BE2C (cell line): ENCODE measurements at places on chromosomes 1 and 21.
A peak's percentile ranks its signal among the peaks of the same experiment; 100 is the strongest.

DNA sequence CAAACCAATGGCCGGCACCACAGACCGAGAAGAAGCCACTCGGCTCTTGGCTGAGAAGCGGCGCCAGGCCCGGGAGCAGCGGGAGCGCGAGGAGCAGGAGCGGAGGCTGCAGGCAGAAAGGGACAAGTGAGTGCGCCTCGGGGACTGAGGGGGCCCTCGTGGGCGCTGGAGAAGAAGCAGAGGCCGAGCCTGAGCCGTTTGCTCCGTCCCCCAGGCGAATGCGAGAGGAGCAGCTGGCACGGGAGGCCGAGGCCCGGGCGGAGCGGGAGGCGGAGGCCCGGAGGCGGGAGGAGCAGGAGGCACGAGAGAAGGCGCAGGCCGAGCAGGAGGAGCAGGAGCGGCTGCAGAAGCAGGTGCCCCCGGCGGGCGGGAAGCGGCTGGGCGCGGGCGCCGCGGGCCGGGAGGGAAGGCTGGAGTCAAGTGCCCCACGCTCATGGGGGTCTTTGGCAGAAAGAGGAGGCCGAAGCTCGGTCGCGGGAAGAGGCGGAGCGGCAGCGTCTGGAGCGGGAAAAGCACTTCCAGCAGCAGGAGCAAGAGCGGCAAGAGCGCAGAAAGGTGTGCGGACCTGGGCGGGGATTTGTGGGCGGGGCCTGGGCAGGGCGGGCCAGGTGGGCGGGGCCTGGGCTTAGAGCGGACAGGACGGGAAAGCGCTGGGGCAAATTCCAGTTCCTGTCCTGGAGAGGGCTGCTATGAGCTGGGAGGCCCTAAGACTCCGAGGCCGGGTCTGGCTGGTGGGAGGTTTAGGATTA is 22.7 kb downstream of the MAP7D1 start:
- no peak for DNase-seq

DNA sequence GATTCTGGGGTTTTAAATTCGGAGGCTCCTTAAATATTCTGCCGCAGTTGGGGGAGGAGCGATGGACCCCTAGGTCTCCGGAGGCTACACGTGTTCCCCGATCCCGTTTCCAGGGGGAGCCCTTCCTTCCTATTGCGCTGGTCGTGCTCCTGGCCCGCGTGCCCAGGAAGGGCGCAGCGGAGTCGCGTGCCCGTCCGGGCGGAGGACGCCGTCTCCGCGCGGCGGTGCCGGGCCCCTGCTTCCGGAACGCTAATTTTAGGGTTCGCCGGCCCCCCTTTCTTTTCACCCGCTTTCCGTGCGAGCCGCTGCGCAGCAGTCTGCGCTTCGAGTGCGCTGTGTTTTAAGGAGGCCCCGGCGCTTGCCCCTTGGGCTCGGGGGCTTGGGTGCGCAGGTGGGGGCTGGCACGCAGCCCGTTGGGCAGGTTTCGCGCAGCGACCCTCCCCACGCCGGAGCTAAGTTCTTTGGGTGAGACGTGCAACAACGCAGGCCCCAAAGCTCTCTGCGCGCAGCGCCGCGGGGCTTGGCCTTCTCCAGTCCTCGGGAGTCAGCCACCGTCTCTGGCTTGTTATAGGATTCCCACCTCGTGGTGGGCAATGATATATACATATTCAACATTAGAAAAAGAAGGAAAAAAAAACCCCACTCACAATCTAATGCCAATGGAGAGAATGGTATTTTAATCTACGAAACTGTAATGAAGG is 43.5 kb upstream of the DNAJC6 start:
- peak; percentile 72 for DNase-seq

DNA sequence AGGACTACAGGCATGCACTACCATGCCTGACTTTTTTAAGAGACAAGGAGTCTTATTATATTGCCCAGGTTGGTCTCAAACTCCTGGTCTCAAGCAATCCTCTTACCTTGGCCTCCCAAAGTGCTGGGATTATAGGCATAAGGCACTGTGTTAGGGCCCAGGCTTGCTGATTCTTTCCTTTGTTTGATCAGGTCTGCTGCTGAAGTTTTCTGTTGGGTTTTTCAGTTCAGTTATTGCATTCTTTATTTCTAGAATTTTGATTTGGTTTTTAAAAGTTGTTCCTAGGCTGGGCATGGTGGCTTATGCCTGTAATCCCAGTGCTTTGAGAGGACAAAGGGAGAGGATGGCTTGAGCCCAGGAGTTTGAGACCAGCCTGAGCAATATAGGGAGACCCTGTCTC is 47.9 kb downstream of the C4BPA start:
- DNase-seq, result no peak

- DNase-seq, result no peak
Measured at GRCh38 chr1:31241321-31241720, 1.6 kb upstream of the NKAIN1 start.

DNA sequence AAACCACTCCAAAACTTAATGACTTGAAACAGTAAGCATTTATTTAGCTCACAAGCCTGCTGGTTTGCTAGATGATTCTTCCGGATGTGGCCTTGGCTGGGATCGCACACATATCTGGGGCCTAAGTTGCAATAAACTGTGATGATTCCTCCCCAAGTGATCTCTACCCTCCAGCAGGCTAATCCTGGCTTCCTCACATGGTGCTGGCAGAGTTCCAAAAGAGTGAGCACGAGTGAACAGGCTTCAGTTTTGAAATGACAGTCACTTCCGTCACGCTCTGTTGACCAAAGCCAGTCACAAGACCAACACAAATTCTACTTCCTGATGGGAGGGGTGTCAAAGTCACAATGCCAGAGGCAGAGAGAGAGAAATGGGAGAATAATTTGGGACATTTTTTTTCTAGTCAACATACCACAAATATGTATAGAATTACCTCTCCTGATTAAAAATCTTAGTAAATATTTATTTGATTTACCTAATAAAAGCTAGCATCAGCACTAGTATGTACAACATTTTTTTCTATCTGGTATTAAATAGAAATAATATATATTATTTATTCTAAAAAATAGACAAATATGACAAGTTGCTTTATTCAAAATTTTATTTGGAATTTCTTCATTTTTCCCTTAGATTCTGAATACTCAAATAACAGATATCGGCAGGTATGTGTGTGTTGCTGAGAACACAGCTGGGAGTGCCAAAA is 292.7 kb downstream of the TPR start:
- peak; percentile 94 for DNase-seq

- no peak for DNase-seq
Measured at GRCh38 chr1:15460708-15461095, 4.2 kb downstream of the CELA2A start.

DNA sequence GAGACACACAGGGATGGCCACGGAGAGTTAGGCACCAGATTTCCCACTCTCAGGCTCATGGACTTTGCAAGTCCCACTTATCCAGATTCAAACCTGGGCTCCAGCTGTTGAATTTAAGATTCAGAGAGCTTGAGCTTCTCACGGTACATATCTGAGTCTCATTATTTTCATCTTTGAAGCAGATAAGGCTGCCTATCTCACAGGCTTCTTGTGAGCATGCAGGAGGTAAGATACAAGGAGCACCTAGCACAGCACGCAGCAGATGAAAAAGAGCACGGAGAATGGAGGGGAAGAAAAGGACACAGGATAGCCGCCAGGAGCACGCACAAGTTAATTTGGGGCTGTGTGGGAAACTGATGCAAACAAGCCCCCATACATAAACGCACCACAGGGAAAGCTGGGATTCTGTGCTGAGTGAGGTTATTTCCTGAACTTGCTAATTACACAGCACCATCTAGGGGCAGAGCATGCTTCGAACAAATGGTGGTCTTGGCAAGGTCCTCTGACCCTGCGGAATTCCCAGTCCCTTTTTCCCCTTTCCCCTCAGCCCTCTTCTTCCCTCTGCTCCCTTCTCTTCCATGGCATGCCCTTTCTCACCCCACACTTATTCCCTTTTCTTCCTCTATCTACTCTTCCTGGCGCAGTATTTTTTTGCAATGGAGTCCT is 134.7 kb upstream of the VANGL1 start:
- peak; percentile 25 for DNase-seq

GRCh38 chr21:17238468-17238867 is 274.4 kb upstream of the CXADR start:
- DNase-seq, result no peak

- DNase-seq, result no peak
Measured at GRCh38 chr1:37890378-37891014, 31.1 kb upstream of the MTF1 start.

GRCh38 chr21:34363733-34364132 is at the start of gene KCNE2:
Gene KCNE2 (plus strand): TSS chr21:34364006. CDS start chr21:34370479, 6,473 bp downstream.
- DNase-seq, result no peak

DNA sequence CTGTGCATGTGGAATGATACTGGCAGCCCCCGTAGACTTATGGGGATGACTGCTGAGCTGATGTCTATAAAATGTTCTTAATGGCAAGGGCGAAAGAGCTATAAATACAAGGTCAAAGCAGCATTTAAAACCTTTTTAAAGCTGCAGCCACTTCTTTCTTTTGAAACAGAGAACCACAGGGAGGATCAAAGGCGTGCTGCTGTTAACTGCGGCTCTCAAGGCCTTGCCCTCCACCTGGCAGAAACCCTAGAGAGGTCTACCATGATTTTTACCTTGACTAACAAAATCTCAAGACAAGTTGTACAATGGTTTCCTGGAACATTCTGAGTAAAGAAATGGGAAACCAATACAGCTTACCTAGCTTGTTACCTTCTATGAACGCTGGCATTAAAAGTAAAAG is 89.7 kb downstream of the SLC45A1 start:
- DNase-seq, result no peak

DNA sequence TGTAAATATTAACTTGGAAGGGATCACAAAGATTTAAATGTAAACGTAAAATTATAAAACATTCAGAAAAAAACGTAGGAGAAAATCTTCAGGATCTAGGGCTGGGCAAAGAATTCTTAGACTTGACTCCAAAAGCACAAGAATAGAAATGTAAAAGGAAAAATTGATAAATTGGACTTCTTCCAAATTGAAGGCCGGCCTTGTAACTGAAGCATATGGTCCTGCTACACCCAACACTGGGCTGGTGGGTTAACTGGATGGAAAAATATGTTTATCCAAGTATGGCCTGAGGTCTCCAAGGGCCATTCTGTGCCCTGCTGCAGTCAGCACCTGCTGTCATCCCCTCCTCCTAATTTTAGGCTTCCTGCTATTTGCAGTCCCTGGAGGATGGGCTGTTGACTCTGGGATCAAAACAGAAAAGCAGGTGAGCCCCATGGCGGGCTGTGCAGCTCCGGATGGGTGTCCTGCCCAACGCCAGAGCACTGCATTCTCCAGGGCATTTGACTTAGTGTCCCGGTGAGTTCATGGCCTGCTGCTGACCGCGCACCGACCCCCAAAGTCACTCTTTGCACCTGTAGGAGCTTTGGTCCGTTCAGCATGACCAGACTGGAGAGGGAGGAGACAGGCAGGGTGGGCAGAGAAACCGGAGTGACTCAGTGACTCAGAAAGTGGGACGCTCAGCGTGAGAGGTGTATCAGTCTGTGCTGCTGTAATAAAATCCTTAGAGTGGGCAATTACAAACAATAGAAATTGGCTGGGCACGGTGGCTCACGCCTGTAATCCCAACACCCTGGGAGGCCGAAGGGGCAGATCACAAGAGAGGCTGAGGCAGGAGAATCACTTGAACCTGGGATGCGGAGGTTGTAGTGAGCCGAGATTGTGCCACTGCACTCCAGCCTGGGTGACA is 6.1 kb upstream of the AIRE start:
- DNase-seq, result no peak

DNA sequence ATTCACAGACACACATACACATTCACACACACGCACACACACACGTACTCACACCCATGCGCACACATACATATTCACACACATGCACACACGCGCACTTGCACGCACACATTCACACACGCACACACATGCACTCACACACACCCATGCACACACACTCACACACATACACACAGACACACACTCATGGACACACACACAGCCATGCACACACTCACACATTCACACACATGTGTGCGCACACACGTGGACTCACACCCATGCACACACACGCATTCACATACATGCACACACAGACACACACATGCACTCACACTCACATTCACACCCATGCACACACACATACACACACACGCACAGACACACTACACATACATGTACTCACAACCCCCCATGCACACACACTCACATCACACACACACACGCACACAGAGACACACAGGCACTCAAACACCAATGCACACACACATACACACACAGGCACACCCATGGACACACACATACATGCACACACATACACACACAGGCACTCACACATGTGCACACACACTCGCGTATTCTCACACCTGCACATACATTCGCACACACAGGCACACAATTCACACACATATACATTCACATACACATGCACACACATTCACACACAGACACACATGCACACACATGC is 589.1 kb downstream of the PTPRU start:
- DNase-seq, result no peak

DNA sequence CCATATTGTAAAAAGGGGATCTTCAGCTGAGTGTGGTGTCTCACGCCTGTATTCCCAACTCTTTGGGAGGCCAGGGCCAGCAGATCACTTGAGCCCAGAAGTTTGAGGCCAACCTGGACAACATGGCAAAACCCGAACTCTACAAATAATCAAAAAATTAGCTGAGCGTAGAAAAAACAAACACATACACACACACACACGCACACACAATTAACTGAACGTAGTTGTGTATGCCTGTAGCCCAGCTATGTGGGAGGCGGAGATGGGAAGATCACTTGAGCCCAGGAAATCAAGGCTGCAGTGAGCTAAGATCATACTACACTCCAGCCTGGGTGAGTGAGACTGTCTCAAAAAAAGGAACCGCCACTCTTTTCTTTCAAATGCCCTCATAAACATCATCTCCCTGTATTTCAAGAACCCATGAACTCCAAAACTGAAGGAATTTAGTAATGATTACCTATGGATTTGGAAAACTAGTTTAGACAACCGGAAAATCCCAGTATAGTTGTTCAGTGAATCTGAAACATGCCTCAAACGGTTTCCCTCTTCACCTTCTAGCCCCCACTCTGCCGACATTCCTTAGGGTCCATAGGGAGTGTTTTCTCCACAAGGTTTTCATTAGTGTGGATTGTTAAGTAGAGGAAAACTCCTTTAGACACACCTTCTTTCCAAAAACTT is 4.5 kb downstream of the TXNIP start:
- no peak for DNase-seq
